ENCODE measurements at places on chromosomes 3 and 15.

- no peak for DNase-seq
Measured at GRCh38 chr3:114893361-114893760, 253.7 kb downstream of the ZBTB20 start.

- DNase-seq, result no peak
Measured at GRCh38 chr3:153320585-153321128, 158.6 kb downstream of the RAP2B start.

DNA sequence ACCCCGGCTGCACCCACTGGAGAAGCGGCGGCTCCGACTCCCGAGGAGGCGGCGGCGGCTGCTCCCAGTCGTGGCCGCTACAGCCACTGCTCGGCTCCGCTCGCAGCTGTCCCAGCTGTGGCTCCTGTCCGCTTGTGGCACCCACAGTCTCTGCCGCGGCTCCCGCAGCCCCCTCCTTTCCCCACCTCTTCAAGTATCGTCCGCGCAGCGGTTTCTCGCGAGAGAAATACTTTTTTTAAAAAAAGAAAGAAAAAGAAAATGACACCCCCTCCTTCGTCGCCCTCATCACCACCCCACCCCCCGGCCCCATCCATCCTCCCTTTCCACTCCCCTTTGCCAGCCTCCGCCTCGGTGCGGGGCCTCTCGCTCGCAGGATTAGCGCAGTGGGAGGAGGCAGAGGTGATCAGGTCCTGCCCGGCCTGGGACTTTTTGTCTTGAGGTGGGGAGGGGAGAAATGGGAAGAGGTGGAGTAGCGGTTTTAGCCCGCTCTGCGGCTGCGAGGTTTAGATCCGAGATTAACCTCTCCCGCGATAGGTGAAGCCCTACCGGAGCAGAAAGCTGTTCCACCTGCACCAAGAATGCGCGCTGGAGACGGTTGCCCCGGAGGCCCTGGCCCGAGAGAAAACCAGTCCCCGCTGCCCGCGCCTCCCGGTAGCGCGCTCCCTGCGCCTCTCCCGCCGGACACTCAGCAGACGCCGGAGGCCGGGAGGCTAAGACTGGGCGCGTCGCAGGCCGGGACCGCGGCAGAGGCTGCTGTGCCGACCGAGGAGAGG is at the start of gene FBN1:
TSS of gene FBN1 (minus strand) at position 152 of the 773 bp plus-strand sequence. CDS start 940 bp downstream, outside the sequence.
- DNase-seq, result peak; percentile 88

DNA sequence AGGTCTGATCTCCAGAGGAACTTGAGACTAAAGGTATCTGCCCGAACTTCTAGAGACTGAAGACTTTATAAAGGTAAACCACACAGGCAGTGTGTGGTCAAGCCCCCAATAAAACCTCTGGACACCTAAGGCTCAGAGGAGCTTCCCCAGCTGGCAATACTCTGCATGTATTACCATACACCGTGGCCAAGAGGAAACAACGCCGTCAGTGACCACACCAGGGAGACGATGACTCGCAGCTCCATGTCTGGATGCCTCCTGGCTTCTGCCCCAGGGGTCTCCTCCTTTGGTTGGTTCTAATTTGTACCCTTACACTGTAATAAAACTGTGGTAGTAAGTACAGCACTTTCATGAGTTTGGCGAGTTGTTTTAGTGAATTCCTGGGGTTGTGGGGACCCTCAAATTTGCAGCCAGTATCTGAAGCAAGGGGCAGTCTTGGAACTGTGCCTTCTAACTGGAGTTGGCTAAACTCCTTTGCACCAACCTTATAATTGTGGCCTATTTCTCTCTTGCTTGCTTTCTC is 32.1 kb upstream of the BCL2L10 start:
- DNase-seq, result no peak
